ENCODE measurements at places on chromosomes 7 and 10.

DNA sequence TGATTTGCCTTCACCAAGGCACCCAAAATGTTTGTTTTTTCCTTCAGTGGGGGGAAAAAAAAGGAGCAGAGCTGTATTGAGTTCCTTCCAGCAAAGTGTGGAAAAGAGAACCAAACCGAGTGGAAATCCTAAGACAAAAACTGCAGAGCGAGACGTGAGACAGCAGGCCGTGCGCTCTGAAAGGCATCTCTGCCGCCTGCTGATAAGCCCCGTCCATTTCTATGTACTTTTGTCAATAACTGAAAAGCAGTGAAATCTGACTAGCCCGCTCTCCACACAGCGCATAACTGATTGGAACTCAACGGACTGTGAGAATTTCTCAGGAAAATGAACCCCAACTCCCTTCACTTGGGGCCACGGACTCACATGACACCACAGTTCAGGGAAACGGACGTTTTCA, 83.2 kb downstream of the COBL start:
- no peak for DNase-seq

- DNase-seq = no peak
Measured at GRCh38 chr7:18513343-18513742, 17.8 kb downstream of the HDAC9 start.

DNA sequence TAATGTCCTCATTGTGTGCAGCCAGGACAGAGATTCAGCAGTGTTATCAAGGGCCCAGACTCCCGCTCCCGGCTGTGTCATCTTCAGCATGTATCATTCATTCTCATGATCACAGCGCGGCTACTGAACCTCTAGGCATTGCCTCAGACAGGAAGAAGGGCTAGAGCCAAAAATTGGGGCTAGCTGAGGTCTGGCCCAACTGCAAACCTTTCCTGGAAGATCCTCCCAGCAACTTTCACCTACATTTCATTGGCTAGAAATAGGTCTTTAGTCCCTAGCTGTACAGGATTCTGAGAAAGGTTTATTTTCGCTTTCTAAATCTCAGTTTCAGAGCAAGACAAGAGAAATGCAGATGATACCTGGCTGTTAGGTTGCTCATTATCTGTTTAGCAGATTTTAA, 81.9 kb downstream of the CREM start:
- no peak for DNase-seq

DNA sequence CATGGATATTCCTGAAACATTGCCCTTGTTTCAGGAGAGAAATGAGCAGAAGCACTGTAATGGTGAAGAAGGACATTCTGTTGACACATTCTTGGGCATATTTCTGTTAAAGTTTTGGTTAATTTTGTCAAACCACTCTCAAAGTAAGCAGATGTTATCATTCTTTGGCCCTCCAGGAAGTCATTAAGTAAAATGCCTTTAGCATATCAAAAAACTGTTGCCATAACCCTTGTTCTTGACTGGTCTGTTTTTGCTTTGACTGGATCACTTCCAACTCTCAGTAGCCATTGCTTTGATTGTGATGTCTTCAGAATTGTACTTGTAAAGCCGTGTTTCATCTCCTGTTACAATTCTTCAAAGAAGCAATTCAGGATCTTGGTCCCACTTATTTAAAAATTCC, 404.3 kb upstream of the LRRTM3 start:
- DNase-seq = no peak

GRCh38 chr10:120950051-120950561, 98.9 kb downstream of the WDR11 start:
- no peak for DNase-seq

DNA sequence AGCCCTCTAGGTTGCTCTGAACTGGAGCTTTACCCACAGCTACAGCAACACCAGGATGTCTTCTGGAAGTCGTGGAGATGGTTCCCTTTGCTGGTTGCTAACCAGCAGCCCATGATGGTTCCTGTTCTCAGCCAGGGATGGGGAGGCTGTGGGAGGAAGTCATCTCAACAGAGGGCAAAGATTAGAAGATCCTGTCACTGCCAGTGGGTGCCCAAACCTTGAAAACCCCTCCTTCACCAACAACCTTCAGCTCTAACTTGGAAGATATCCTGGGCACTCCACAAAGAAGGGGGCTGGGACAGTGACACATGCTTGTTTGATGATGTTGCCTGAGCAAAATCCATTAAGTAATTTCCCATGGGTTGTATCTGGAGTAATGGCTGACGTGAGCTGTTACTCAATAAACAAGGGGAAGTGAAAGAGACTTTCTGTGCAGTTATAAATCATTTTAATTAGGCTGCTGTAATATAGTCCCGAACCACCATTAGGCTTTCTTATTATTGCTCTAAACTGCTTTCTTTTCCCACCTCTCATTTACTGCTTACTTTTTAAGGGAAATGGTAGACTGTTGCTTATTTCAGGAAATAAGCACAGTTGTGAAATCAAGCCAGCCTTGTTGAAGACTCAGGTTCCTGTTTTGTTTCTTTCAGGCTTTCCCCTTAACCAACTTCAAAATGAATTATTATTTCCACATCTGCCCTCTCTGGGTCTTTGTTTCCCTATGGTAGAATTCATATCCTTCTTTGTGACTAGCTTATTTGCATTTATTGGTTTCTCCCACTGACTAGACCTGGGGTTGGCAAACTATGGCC, 124.8 kb downstream of the PPP1R17 start:
- no peak for DNase-seq

GRCh38 chr10:108244443-108245228, 1080.1 kb upstream of the SORCS1 start:
- DNase-seq = no peak

DNA sequence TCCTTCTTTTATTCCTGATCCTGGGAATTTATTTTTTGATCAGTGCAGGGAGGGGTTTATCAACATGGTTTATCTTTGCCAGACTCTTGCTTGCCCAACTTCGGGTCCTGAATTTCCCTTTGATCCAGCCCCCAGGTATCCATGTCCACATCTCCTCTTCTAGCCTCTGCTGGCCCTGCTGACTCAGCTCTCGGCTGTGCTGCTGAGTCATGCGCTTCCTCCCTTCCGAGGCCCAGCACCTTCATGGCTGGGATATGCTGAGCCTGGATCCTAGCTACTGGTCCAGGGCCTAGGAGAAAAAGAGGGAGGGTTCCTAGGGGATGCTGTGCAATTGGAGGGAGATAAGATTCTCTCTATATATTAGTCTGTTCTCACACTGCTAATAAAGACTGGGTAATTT, 380.7 kb upstream of the SHH start:
- no peak for DNase-seq

- DNase-seq = no peak
Measured at GRCh38 chr10:5654218-5654755, 12.1 kb downstream of the ASB13 start.

- no peak for DNase-seq
Measured at GRCh38 chr7:151058781-151059366, 515 bp upstream of the SLC4A2 start.

- DNase-seq = no peak
Measured at GRCh38 chr10:1440897-1441296, 296.4 kb downstream of the ADARB2 start.

DNA sequence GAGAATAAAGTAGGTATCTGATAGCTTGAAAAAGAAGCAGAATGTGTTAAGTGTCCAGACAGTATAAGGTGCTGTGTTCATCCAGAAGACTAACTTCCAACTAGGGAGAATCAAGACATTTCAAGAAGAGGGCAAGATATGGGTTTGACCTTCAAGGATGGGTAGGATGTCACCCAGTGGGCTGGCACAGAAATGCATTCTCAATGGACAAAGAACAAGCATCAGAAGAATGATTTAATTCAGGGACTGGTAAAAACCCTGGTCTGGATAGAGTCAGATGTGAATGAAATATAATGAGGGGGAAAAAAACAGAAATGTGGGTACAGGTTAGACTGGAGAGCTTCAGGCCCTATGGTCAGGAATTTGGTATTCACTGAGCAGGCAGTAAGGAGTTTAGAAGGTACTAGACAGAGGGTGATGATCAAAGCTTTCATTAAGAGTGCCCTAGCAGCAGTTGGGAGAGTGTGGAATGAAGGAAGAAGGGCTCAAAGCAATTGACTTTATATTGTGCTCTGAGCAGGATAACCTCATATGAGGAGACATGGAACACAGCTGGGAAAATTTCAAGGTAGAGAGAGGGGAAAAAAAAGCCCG, 180.7 kb upstream of the ANK3 start:
- no peak for DNase-seq

- DNase-seq = no peak
Measured at GRCh38 chr10:130196511-130197487, 60.6 kb downstream of the GLRX3 start.

DNA sequence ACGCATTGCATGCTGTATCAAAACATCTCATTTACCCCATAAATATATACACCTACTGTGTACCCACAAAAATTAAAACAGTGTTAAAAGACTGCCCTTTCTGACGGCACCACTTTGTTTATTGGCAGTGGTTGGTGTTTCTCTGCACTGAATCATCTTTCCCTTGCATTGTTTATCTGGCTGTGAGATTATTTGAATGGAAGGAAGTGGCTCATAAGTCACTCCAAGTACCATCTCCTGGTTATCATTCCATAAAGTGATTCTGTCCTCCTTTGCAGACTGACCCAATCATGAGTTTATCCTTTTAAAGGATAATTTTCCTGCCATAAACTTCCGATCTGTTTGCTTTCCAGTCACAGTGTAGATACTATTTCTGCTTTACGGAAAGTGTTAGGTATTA, 183.8 kb downstream of the CAMK1D start:
- DNase-seq = no peak

GRCh38 chr10:17475661-17476060, 21.3 kb upstream of the ST8SIA6 start:
- DNase-seq = no peak

GRCh38 chr7:25636871-25637283, 408.6 kb upstream of the NPVF start:
- DNase-seq = no peak

DNA sequence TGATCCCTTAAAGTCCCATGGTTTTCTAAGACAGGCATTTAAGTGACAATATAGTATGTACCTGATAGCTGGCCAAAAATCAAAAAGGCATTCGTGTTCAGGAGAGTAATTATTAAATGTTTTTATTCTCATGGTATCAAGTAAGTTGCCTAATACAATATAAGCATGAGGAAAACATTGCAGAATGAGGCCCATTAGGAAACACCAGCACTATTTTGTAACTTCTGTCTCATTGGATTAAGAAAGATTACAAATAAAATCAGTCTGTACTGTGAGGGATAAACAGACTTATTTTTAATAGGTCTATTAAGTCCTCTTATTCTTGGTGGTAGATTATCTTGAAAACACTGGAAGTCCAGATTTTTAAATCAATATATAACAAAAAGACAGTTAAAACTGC, 110.1 kb downstream of the SNX13 start:
- no peak for DNase-seq

DNA sequence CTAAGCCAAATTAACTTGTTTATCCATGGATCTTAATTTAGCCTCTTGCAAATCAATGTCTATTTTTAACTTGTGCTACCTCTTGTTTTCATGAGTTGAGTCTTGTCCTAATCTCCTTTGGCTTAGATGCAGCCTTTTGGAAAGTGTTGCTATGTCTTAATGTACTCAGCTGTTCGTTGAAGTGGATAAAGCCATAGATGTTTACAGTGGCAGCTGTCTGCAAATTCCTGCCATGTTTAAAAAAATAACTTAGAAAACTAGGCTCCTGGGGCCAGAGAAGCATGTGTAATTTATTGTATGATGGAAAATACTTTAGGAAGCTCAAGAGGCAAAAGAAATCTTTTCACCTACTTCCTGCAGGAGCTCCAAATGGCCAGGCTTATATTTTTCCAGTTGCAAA, 253.1 kb upstream of the RHOBTB1 start:
- no peak for DNase-seq

DNA sequence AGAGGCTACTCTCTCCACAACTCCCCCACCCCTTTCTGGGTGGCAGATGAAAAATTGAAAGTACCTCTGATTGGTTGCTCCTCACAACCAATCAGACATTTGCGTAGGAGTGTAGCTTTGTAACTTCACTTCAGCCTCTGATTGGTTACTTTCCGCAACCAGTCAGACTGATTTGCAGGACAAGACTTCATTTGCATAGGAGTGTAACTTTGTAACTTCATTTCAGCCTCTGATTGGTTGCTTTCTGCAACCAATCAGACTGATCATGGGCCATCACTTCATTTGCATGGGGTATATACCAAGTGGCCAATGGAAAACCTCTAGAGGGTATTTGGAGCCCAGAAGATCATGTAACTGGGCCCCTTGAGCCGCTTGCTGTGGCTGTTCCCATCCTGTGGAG, 25.6 kb downstream of the CDNF start:
- no peak for DNase-seq

- DNase-seq = no peak
Measured at GRCh38 chr10:89426230-89426868, 12.0 kb downstream of the IFIT5 start.

GRCh38 chr10:593901-594457, 95.5 kb downstream of the DIP2C start:
- no peak for DNase-seq

GRCh38 chr10:95334805-95335144, 44.0 kb upstream of the PDLIM1 start:
- DNase-seq = no peak

DNA sequence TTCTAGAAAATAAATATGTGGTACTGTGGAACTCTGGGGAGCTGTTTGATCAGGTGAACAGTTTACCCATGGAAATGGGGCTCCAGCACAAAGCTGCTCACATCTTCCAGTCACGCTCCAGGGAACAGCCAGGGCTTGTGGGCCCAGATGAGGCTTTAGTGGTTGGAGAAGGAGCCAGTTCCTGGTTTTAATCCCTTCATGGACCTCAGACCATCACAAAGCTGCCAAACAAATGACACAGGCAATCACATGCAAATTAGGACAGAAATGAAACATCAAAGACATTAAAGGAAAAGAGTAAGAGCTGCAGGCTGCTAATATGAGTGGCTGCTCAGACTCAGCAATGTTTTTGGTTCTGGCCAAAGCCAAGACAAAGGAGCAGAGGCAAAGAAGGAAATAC, 2.2 kb upstream of the ATP6V0E2 start:
- DNase-seq = no peak

DNA sequence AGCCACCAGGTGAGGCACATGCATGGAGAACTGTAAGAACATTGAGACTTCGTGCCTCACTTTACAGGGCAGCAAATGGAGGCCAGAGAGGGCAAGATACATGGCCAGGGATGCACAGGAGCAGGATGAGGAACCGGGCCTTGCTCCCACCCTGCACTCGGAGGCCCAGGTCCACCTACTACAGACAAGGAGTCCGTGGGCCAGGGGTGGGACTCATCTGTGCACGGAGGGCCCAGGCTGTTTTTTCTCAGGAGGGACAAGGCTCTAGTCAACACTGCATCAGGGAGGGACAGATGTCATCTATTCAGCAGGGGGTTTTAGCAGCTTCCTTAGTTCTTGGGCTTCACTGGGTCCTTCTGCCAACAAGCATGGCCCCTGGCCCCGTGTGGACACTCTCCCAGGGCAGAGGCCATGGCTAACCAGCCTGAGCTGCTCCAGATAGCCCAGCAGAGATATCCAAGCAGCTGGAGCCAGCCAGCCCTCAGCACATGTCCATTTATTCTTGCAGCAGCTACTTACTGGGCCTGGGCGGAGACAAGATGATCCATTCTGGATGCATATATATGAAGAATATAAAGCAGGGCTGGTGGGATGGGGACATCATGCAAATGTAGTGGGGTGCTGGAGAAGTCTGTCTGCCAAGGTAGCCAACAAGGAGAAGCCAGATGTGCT, 134.5 kb upstream of the RET start:
- no peak for DNase-seq

- no peak for DNase-seq
Measured at GRCh38 chr7:129006636-129007414, 48.1 kb downstream of the TNPO3 start.

- no peak for DNase-seq
Measured at GRCh38 chr7:66720561-66720960, 20.0 kb upstream of the RABGEF1 start.
